ENCODE measurements at places on chromosomes 1 and 21. TPM values are rescaled to one million over a fixed set of nuclear protein-coding genes. Genes with fewer than 3 reads are reported as not detected.
A peak's percentile ranks its signal among the peaks of the same experiment; 100 is the strongest.

GRCh38 chr1:97864615-97865014 lies 56.2 kb downstream of the DPYD start:
- H3K27me3 ChIP-seq = no peaks in the 10 kb centered on the region
- no peak for DNase-seq
- no peaks in the 10 kb centered on the region for H3K36me3 ChIP-seq
- no peak overlapping the region for H3K4me3 ChIP-seq
- H3K27ac ChIP-seq = no peak overlapping the region

DNA sequence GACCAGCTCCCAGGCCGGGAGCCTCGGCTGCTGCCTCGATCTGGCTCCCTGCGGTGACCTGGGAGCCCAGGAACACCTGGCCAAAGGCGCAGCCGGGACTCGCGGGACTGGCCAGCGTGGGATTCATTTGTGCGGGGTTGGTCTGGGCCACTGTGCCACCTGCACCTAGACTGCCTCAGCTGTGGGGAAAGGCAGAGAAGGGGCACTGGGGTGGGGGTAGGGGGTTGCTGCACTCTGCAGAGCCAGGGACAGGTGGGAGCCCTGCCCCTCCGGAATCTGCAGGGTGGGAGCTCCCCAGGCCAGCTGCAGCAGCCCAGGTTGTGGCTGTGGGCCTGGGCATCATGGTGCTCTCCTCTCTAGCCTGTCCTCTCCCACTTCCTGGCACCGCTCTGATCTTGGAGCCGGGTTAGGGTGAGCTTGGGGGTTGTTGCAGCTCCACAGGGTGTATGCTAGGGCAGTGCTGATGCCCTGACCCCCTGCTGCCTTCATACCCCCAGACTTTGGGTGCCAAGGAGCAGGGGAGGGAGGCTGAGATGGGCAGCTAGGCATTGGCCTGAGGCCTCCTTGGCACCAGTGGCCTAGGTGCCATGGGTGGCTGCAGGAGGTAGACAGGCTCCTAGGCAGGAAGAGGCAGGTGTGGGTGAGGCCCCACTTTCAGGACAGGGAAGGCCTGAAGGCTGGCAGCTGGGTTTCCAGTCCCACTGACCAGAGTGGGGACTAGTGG lies 57.5 kb upstream of the ETV3 start:
- H3K4me3 ChIP-seq = no peak overlapping the region
- H3K36me3 ChIP-seq = no peaks in the 10 kb centered on the region
- H3K27me3 ChIP-seq = peaks cover 25% of the 10 kb centered on the region
- H3K27ac ChIP-seq = no peak overlapping the region

DNA sequence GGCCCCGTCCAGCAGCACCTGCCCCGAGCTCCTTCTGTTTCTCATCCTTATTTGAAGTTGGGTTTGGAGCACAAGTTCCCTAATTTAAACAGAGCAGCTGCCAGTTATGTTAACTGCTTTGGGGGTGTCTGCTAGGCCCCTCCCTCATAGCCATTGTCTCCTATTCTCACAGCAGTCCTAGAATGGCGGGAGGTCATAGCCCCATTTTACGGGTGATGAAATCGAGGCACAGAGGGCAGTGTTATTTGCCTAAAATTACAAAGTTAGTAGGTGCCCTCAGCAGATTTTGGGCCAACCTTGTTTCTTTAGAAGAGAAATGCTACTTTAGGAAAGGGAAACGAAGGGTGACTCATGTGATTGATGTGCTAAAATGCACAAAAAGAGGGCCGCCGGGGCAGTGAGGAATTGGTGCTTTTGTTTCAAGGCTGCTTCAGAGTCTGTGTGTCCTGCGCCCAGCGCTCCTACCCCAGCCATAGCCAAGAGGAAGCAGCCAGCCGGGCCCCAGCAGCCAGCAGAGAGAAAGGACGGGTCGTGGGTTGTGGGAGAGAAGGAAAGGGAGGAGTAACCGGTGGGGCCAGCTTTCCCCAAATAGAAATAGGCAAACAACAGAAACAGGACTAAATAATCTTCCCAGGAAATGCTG lies 13.0 kb downstream of the VANGL1 start:
- no peaks in the 10 kb centered on the region for H3K27me3 ChIP-seq
- DNase-seq = no peak
- H3K4me1 ChIP-seq = peaks cover 20% of the 10 kb centered on the region
- H3K36me3 ChIP-seq = no peaks in the 10 kb centered on the region
- H3K4me3 ChIP-seq = no peak overlapping the region

- peaks cover 19% of the 10 kb centered on the region for H3K36me3 ChIP-seq
- no peak overlapping the region for H3K4me3 ChIP-seq
- no peaks in the 10 kb centered on the region for H3K27me3 ChIP-seq
- peaks cover 75% of the 10 kb centered on the region for H3K4me1 ChIP-seq
- peak; percentile 60 for DNase-seq
- peak overlapping the region; percentile 89 for H3K27ac ChIP-seq
Measured at GRCh38 chr1:155942578-155943141, 1.2 kb downstream of the RXFP4 start.

Gene PGBD5
- total RNA-seq = 5.1 TPM

Gene YOD1
- total RNA-seq = 7.0 TPM

- no peak overlapping the region for H3K4me3 ChIP-seq
- H3K27me3 ChIP-seq = no peaks in the 10 kb centered on the region
- no peaks in the 10 kb centered on the region for H3K4me1 ChIP-seq
- no peaks in the 10 kb centered on the region for H3K36me3 ChIP-seq
Measured at GRCh38 chr21:45889961-45890360, 91.6 kb upstream of the COL6A1 start.

All from upper lobe of right lung (tissue), 1 donor.